ENCODE measurements at places on chromosomes 6 and 20.

DNA sequence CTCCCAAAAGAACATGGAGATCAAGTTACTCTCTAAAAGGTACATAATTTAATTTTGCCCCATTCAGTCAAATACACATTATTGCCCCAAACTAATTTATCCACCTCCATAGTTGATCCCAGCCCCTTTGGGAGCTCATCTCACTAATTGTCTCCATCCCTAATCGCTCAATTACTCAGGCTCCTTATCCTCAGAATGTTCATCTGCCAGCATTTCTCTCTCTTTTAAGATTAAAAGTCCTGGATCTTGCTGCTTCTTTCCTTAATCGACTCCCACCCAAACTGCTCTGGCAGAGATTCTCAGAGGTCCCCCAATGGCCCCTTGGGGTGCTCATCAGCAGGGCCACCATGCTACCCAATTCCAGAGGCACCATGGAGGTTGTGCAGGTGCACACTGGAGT, 18.4 kb upstream of the NNAT start:
- no peak for DNase-seq

GRCh38 chr6:89187504-89187903, 29.7 kb downstream of the GABRR1 start:
- no peak for DNase-seq

- DNase-seq, result no peak
Observed at GRCh38 chr6:146337376-146337775, 206.3 kb upstream of the RAB32 start.

- DNase-seq, result no peak
Observed at GRCh38 chr6:22042706-22043105, 254.1 kb downstream of the PRL start.

- no peak for DNase-seq
Observed at GRCh38 chr6:168109171-168109570, 30.2 kb upstream of the FRMD1 start.

GRCh38 chr20:20896606-20897005, 184.2 kb upstream of the RALGAPA2 start:
- DNase-seq, result no peak

- DNase-seq, result no peak
Observed at GRCh38 chr6:43091436-43091991, 15.4 kb downstream of the PTK7 start.

- no peak for DNase-seq
Observed at GRCh38 chr6:3232017-3232945, 4.8 kb upstream of the TUBB2B start.

DNA sequence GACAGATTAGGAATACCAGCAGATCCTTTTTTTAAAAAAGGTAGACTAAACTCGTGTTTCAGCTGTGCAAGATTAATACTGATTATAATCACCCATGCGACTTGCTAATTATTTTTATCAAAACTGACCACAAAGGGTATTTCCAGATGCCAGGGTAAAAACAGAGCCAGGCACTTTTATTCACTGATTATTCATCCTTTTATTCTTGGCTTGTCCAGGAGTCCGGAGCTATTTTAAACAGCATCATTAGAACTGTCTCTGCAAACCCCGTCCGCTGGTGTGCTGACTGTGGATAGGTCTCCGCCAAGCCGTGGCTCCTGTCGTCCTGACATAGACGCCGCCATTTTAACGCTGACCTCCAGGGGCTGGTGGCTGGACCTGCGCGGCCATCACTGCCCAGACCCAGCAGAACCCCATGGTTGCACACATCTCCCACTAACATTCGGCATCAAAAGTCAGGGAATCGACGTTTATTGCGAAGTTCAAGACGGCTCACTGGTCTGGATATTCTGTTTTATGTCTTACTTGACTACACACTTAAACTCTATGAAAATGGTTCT, 364.8 kb downstream of the THBS2 start:
- no peak for DNase-seq

- DNase-seq, result no peak
Observed at GRCh38 chr20:37669062-37669772, 24.6 kb upstream of the CTNNBL1 start.

- DNase-seq, result no peak
Observed at GRCh38 chr20:11112832-11113231, 439.0 kb upstream of the JAG1 start.

DNA sequence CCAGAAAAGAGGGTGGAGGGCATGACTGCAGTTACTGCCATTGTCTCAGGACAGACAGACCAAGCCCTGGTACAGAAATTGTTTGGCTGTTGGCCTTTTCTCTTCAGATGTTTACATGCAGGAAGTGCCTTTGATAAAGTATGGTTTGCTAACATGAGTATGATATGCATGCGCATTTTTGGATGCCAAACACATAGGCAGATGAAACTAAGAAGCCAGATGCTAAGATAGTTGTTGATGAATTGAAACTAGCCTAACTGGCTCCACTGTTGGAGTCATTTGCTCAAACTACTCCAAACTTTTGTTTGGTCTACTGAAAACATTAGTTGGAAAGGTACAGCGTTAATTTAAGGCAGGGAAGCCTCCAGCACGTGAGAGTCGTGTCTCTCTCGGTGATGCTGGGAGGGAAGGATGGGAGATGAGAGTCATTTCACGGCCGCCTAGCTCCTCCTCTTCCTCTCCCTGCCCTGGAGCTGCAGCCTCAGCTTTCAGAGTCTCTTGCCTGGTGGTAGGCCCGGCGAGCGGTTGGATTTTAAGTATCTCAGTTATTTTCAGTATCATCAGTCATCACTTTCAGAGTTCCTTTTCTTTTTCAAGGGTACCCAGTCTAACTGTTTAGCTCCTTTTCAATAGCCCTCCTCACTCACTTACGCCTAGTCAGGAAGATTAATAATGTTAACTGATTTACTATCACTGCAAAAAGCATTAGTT, 29.7 kb downstream of the RREB1 start:
- DNase-seq, result peak; percentile 27

DNA sequence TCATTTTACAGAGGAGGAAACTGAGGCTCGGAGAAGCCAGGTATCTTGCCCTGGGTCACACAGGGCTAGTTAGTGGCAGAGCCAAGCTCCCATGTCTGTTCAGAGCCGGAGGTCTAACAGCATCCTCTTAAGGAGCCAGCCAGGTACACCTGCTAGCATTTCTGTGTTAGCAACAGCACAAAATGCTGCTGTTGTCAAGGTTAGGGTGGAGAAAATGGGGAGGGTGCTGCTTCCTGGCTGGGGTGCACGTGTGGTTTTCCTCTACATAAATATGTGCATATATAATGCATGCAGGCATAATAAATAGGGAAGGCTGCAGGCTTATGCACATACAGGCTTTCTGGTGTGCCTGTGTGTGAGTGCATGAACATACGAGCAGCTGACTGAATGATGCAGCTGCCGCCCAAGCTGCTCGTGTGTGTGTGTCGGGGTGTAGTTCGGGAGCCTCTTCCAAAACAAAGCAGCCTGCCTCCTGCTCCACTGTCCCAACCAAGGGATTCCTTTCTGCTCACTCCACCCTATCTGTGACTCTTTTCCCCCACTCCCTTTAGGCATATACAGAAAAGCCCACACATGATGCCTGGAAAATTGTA, 86.6 kb downstream of the CD40 start:
- no peak for DNase-seq

- no peak for DNase-seq
Observed at GRCh38 chr6:46642928-46643751, 9.5 kb downstream of the CYP39A1 start.

DNA sequence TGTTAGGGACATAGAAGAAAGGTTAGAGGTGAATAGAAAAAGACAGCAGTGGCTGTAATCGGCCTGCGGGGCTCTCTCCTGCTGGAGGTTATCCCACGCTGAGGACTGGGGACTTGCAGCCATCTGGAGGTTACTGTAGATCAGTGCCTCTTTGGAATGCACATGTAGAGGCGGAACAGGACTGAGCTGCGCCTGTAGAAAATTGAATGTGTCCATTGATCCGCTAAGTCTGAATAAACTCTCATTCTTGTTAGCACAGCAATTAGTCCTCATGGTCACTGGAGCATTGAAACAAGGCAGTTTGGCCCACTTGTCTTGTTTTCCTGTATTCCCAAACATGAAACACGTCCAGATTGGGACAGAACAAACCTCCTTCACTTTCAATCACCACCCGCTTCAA, 46.3 kb upstream of the F13A1 start:
- no peak for DNase-seq

DNA sequence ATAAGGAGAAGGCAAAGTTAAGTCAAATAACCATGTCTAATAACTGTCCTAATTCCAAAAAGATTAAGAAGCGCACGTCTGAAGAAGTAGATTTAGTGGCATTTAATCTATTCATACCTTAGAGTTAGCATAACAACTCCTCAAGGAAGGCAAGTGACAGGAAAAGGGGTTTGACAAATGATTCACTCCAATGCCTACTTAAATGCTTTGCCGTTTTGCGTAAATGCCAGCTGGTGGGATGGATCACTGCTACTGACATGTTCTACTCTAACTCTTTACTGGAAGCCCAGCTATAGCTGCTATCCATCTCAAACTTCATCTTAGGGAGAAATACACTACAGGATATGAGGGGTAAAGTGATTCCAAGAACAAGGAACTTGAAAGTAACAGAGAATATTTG, 347.3 kb upstream of the RUNX2 start:
- DNase-seq, result no peak

GRCh38 chr20:10430000-10430466, 4.0 kb downstream of the MKKS start:
- no peak for DNase-seq

- no peak for DNase-seq
Observed at GRCh38 chr20:48648482-48649051, 179.2 kb downstream of the PREX1 start.

GRCh38 chr6:56875961-56876360, 78.9 kb upstream of the BEND6 start:
- DNase-seq, result no peak

GRCh38 chr6:151661928-151662327, 145.6 kb upstream of the ESR1 start:
- DNase-seq, result no peak

DNA sequence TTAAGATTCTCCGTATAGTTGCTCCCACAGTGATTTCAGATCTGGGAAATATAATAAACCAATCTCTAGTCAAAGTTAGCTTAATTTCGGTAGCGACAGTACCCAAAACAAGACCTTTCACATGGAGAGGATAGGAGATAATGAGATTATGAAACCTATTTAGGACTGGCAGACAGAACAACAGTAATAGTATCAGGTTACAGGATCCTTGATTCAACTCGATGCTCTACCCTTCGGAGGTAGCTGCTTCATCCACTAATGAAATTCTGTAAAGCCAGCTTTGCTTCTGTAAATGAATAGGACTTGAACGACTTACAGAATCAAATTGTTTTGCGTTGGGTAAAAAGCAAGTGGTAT, 534 bp upstream of the AKIRIN2 start:
- no peak for DNase-seq

DNA sequence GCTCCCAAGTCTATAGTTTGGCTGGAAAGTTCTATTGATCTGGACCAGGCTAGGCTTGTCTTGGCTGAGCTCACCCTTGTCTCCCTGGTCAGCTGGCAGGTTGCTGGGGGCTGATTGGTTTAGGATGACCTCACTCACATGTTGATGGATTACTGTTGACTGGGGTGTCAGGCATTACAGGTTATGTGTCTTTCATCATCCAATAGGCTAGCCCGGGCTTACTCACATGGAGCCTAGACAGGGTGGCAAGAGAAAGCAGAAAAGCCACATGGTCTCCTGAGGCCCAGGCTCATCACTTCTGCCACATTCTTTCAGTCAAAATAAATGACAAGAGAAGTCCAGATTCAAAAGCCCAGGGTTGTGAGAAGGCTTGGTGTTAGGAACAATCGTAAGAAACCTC, 103.5 kb downstream of the BFSP1 start:
- DNase-seq, result no peak

DNA sequence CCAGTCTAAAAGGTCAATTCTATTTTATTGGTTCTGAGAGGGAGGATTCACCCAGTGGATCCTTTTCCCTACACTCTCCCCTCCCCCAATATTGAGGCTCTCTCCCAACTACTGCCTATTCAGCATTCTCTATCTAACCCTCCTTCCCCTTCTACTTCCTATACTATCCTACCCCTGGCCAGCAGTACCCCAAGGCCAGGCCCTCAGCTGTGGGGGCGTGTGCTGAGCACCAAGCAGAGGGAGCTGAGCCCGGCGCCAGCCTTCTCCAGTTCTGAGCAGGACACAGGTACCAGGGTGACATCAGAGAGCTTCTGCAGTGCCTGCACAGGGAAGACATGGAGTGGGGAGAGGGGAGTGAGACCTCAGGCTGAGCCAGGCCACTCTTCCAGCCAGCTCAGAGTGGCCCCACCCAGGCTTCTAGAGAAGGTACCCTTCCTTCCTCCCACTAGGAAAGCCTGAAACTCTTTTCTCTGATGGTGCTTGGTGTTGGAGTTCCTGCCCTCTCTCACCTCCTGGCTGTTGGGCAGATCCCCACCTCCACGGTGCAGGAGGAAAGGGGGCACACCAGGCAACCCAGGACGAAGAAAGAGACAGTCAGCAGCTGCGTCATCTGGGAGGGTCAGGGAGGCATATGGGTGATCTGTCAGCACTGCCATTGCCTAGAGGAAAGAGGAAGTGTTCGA, 1.9 kb downstream of the DDAH2 start:
- DNase-seq, result no peak

DNA sequence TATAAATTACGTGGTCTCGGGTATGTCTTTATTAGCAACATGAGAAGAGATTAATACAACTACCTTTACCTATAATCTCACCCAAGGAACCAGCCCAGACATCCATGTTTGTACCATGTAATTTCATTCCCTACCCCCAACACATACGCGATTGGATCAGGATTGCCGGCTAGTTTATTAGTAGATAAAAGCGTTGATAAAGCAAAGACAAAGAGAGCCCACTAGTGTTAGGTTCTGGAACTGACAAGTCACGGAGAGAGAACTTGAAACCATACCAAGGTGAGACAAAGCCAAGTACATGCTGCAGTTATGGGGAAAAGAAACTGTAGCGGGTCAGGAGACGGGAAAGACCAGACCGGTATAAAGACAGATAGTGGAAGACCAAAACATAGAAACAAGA, 37.4 kb upstream of the FAM135A start:
- DNase-seq, result no peak

DNA sequence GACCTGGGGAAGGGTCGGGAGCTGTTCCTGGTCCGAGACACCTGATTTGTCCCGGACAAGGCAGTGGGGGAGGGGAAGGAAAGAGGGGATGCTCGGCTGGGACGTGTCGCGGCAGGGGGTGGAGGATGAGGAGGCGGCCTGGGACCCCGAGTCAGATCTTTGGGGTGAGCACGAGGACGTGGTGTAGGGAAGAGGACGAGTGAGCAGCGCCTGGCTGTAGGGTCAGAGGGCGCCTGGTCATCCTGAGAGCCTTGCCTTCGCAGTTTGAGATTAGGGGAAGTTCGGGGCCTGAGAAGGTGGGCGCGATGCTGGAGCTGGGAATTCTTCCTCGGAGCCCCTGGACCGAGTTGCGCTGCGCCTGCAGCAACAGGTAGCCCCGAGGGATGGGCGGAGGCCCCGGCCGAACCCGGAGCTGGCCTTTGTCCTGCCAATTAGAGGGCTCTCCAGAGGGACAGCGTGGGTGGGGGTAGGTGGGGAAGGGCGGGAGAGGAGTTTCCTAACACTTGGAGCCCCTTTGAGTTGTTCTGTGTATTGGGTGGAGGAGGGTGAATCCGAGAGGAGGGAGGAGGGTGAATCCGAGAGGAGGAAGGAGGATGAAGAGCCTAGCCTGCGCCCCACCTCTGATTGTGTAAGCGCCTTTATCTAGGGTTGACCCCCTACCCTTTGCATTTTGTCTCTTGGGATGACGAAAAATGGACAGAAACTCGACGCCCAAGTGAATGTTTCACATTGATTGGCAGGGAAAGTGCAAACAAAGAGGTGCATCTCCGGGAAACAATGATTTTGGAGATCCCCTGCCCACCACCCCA, 72.0 kb downstream of the SOX4 start:
- DNase-seq, result no peak

All from stimulated activated CD4-positive, alpha-beta T cell treated with anti-CD3 and anti-CD28 coated beads, TNF-alpha, amount 100 ng/mL, for 4 hours (primary cell).